ENCODE measurements at places on chromosomes 4 and X.

DNA sequence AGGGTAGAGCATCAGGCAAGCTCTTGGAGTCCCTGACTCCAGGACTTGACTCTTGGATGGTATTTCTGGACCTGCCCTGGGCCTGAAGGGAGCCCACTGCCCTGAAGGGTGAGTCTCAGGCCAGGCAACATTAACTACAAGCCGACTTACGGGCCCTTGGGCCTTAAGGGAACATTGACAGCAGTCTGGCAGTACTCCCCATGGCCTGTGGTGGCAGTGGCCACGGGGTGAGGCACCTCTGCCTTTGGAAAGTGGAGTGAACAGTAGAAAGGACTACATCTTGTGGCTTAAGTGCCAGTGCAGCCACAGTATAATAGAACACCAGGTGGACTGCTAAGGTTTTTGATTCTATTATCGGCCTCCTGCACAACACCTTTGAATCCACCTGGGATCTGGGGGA is 36.3 kb downstream of the SH3BGRL start:
- no peak for DNase-seq

DNA sequence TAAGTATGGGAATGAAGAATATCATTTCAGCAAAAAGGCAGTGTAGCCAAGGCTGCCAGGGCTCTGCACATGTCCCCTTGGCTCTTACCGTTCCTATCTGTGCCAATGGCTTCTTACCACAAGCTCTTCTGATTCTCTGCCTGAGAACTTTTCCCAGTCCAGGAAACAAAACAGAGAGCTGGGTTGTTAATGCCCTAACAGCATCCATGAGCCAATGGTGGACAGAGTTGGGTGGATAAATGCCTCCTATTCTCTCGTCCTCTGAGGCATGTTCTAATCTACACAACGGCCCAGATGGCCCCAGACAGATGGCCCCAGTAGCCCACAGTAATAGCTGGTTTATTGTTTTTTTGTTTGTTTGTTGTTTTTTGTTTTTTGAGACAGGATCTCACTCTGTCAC is 28.0 kb downstream of the SCD5 start:
- DNase-seq: no peak

GRCh38 chr4:66169341-66169740 is 499.1 kb upstream of the EPHA5 start:
- DNase-seq: no peak

- no peak for DNase-seq
Measured at GRCh38 chr4:109548655-109549054, 11.4 kb upstream of the MCUB start.

DNA sequence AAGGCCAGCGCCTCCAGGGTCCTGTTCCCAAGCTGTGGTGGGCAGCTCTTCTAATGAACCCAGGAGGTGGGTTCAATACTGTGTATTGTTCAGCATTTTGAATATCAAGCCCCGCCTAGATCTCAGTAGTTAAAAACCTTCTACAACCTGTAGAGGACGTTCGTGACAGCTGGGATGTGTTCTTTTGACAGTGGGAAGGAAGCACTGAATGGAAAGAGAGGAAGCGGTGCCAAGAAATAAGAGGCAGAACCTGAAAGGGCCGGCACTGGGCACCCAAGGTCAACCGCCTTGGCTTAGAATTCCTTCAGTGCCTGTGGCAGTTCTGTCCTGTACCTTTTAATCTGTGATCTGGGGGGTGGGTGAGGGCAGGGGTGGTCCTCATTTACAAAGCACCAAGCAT is 73.1 kb downstream of the CC2D2A start:
- no peak for DNase-seq

GRCh38 chrX:64206556-64207162 is 1.2 kb upstream of the AMER1 start:
- DNase-seq: no peak

DNA sequence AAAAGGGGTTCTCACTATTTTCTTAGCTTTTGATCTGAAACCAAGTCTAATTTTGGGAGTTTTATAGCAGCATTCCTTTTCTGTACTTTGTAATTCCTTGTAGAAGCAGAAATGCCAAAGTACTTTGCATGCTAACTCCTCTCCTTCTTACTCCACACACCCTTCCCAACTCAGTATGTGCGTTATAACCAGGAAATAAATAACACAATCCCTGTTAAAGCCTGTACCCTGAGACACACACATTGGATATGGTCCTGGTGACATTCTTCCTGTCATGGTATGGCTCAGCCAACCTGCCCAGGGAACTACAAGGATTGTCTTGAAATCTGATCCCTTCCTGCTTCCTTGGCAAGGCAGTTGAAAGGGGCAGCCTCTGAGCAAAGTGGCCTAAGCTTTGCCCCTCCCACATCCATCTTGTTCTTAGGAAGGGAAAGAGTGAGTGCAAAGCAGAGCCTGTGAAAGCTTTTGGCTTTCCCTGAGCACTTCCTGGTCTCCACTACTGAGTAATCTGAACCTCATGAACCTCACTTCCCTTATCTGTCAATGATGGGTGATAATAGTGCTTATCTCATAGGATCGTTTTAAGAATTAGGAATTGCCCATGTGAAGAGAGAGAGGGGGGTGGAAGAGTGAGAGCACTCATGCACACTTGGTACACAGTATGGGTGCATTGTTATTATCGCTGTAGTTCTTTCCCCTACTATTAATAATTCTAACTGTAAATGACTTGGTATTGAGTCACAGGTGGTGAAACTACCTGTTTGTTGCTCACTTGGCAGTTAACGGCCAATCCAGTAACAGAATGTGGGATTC is 109.3 kb downstream of the AFF2 start:
- DNase-seq: no peak

DNA sequence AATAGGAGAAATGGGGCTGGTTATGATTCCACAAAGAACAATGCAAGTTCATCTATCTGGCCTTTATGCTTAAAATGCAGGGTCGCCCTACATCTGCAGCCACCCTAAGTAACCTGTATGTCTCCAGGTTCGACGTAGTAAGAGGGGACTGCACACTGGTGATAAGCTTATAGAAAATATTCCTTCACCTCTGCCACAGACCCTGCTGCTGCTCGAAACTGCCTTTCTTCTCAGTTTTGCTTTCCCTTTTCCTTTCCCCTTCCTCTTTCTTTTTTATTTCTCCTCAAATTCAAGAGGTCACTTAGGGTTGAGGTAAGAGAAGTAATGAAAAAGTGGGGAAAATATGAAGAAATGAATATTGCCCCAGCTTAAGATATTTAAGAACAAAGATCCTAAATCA is 123.5 kb downstream of the DCHS2 start:
- no peak for DNase-seq

DNA sequence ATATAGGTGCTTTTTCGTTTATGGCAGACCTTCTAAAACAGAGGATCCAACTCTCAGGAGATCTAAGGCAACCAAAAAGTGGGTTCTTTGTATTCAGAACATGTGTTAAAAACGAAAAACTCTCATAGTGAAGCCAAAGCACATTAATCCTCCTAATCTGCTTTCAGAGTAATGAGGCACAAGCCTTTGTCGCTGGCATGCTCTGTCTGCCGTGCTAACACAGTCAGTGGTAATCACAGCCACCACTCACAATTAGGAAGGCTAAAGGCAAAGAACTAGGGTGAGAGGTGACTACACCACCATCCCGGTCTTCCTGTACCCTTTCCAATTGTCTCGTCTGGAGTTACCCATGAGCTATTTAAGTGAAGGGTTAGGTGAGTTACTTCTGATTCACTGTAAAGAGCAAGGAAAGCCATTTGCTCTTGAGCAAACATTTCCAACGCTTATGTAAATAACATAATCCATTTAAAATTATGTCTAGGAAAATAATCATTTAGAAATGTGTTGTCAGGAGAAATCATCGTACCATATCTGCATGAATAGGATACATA is 40.7 kb downstream of the NPY2R start:
- no peak for DNase-seq

DNA sequence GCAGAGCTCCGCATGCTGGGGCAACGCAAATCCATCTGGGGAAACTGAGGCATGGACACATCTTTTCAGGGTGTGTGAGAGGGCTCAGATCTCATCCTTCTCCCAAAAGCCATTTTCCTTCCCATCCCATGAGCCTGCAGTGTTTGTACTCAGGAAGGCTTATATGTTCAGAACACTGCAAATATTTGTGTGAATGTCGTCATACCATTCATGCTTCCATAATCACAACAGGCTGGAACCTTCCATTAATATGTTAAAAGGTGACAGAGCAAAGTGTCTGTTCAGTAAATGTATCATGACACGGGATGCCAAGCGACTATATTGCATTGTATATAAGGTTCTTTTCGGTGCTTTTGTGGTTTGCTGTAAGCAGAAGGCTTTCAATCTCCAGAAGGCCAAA is 8.5 kb downstream of the TRIML1 start:
- DNase-seq: no peak

- no peak for DNase-seq
Measured at GRCh38 chrX:47814851-47815250, 21.9 kb upstream of the ZNF81 start.

DNA sequence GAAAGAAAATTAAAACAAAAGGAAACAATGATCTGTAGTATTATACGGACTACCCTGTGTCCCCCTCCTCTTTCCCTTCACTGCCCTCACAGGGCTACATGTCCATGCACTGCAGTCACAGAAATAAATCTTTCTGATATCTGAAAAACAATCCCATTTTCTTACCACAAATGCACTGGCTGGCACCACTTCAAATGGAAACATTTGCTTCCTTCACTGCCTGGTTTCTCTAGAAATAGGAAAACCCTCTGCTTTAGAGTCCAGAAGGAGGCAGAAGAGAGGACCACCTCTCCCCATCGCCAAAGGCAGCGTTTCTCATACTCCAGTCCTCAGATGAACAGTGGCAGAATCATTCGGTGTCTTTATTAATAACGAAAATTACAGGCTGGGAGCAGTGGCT is 98.2 kb downstream of the GRIA3 start:
- no peak for DNase-seq

- no peak for DNase-seq
Measured at GRCh38 chr4:70197842-70198241, 2.3 kb downstream of the ODAM start.

DNA sequence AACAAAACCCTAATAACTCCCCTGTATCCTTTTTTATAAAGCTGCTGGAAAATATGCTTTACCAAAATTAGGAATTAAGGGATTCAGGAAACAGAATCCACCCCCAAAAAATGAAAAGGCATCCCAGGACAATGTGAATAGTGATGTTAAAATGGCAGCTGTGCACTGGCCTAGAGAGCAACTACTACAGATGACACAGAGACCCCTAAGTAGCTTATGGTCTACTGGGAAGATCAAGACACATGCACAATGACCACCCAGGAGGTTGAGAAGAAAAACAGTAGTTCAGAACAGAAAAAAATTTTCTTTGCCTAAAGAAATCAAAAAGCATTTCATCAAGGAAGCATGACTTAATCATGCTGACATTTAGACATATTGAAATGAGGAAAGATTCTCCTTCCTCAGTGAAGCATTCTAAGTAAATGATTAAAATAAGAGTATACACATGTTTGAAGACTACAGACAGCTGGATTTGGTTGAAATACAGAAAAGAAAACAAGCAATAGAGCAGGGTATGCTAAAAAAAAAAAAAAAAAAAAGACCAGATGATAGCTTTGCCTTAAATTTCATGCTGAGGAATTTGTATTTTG is 117.3 kb downstream of the WDFY3 start:
- no peak for DNase-seq

DNA sequence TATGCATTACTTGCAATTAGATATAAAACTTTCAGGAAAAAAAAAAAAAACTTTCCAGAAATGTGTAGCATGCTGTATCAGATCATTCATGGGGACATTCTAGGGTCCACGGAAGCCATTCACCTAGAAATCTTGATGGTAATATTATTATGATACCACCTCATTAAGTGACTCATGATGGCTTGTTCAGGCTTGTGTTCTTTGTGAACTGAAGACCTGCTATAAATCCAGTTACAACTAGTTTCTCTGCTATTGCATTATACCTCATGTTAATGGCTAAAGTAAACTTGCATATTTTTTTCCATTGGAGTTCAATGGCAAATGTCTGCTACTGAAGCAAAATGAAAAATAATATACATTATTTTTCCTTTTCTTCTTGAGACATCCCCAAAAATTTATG is 35.3 kb upstream of the PTPN13 start:
- DNase-seq: no peak

- DNase-seq: no peak
Measured at GRCh38 chrX:96407072-96407471, 277.6 kb upstream of the DIAPH2 start.

DNA sequence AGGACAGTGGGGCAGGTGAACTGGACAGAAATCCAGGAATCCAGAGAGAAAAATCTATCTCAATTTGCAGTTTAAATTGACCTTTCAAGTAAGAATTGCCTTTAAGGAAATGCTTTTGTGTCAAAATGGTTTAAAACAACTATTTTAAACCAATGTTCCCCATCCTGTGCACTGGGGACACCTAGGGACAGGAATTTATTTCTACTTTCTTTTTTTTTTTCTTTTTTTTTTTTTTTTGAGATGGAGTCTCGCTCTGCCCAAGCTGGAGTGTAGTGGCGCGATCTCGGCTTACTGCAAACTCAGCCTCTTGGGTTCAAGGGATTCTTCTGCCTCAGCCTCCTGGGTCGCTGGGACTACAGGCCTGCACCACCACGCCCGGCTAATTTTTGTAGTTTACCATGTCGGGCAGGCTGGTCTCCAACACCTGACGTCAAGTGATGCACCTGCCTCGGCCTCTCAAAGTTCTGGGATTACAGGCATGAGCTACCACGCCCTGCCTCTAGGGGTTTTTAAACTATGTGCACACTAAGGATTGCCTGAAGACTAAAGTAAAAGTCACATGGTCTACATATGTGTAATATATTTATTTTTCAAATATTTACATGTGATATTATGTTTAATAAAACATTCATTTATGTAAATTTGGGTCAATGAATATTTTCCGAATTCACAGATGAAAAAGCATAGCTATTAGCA is 1213.4 kb downstream of the STIM2 start:
- DNase-seq: no peak

DNA sequence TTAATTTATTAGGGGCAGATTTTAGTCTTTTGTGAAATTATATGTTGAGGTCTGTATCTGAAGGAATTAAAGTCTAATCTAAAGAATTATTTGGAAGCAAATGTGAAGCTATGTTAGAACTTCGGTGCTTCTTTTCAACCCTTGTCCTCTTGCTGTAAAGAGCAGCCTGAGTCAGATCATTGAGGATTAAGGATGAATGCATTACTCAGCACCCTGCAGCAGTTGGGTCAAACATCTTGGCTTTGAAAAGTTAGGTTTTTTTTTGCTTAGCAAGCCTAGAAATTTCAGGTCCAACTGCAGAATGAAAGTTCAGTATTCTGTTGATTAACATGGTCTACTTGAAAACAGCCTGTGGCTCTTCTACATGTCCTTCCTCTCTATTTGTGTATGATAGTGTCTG is 57.6 kb downstream of the SLC4A4 start:
- no peak for DNase-seq

GRCh38 chr4:3034231-3034630 is 40.1 kb downstream of the HTT-AS start:
- DNase-seq: no peak

- DNase-seq: no peak
Measured at GRCh38 chrX:23797371-23798128, 14.6 kb downstream of the SAT1 start.

- DNase-seq: no peak
Measured at GRCh38 chr4:967113-968104, 6.0 kb downstream of the DGKQ start.

Data from activated CD8-positive, alpha-beta memory T cell treated with anti-CD3 and anti-CD28 coated beads for 1 hour (primary cell).